ENCODE measurements at places on chromosomes 5 and 9. TPM values are rescaled to one million over a fixed set of nuclear protein-coding genes. Genes with fewer than 3 reads are reported as not detected.

GZMA gene
- not detected for total RNA-seq

CKMT2 gene
- not detected for total RNA-seq

HBEGF gene
- total RNA-seq = 6.7 TPM

AOPEP gene
- 132 TPM for total RNA-seq

HRH2 gene
- 0.49 TPM for total RNA-seq

GALNT12 gene
- total RNA-seq = 4.0 TPM

SCGB3A2 gene
- total RNA-seq = not detected

LCN15 gene
- not detected for total RNA-seq

ARSI gene
- 31.8 TPM for total RNA-seq
